Keratinocyte (primary cell): ENCODE measurements at places on chromosomes 2 and 18.

DNA sequence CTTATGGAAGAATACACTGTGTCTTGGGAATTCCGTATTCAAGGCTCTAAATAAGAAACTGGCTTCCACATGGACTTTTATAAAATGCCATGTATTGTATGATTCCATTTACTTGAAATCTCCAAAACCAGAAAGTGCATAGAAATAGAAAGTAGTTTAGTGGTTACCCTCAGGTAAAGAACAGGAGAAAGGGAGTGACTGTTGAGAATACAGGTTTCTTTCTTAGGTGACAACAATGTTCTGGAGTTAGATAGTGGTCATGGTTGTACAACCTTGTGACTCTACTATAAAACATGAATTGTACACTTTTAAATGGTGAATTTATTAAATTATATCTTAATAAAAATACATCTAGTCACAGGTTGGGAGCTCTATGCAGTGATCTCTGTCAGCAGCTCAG is 481.8 kb downstream of the SPAG16 start:
- no peaks in the 10 kb centered on the region for H3K4me1 ChIP-seq
- no peak overlapping the region for H3K4me3 ChIP-seq
- H3K27ac ChIP-seq, result no peak overlapping the region
- no peaks in the 10 kb centered on the region for H3K27me3 ChIP-seq
- H3K36me3 ChIP-seq, result no peaks in the 10 kb centered on the region
- no peak for DNase-seq

- no peak overlapping the region for H3K4me3 ChIP-seq
- H3K27ac ChIP-seq, result no peak overlapping the region
- H3K4me1 ChIP-seq, result no peaks in the 10 kb centered on the region
Measured at GRCh38 chr2:118983133-118983532, 41.1 kb downstream of the MARCO start.

DNA sequence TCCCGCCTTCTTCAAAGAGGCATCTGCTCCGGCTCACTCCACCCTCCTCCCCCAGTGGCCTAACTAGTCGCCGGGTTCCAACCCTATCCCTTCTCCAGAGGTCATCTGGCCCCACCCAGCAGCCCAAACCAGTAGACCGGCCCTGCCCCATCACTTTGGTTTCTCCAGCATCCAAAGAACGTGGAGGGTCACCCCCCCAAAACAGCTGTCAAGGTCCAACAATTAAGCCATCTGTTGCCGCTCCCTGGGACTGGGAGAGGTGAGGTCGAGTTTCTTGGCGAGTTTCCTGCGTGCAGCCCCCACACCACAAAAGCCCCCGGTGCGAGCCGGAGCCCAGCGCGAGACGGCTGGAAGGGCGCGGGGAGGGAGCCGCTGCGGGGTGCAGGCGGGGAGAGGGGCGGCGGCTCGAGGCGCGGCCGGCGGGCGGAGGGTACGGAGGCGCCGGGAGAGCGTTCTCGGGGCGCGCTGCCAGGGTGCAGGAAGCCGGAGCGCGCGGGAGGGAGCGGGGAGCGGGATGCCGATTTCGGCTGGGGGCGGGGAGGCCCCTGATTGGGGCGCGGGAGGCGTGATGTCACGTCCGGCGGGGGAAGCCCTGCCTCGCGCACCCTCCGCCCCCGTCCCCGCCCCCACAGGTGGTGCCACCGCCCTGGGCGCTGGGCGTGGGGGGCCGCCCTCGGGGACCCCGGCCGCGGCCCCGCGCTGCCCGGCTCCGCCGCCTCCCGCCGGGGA is 571 bp upstream of the GPC1 start:
- H3K4me3 ChIP-seq, result peak overlapping the region; percentile 83
- peaks cover 34% of the 10 kb centered on the region for H3K4me1 ChIP-seq
- DNase-seq, result no peak
- no peaks in the 10 kb centered on the region for H3K27me3 ChIP-seq
- peak overlapping the region; percentile 95 for H3K27ac ChIP-seq

- no peaks in the 10 kb centered on the region for H3K36me3 ChIP-seq
- H3K4me1 ChIP-seq, result no peaks in the 10 kb centered on the region
- no peak for DNase-seq
- no peak overlapping the region for H3K27ac ChIP-seq
- no peak overlapping the region for H3K4me3 ChIP-seq
Measured at GRCh38 chr2:179193759-179194394, 70.8 kb downstream of the SESTD1 start.

DNA sequence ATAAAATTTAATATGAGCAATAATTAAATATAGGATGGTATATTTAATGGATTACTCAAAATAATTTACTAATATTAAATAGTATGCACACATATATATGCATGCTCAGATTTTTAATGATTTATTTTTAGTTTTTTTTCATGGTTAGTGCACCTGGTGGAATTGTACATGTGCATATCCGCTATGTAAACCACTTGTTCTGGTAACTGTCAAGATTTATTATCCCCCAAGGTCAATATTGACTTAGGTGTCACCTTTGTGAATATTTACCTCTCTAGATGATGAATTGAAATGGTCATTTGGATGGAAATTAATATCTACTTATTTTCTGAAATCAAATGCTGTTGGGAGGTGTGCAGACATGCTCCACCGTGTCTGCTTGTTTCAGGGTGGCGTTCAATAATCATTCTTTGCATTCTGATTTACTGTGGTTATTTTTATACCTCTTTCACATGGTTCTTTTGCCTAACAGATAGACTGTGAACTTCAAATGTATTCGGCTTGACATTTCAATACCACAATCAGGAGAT is 14.7 kb downstream of the CNTNAP5 start:
- H3K27ac ChIP-seq, result no peak overlapping the region
- no peaks in the 10 kb centered on the region for H3K36me3 ChIP-seq
- H3K4me1 ChIP-seq, result no peaks in the 10 kb centered on the region
- no peak for DNase-seq
- H3K4me3 ChIP-seq, result no peak overlapping the region

GRCh38 chr2:170087413-170087793 is 90.5 kb upstream of the MYO3B start:
- H3K27ac ChIP-seq, result no peak overlapping the region
- DNase-seq, result no peak
- H3K4me1 ChIP-seq, result no peaks in the 10 kb centered on the region
- H3K27me3 ChIP-seq, result no peaks in the 10 kb centered on the region
- H3K4me3 ChIP-seq, result no peak overlapping the region

DNA sequence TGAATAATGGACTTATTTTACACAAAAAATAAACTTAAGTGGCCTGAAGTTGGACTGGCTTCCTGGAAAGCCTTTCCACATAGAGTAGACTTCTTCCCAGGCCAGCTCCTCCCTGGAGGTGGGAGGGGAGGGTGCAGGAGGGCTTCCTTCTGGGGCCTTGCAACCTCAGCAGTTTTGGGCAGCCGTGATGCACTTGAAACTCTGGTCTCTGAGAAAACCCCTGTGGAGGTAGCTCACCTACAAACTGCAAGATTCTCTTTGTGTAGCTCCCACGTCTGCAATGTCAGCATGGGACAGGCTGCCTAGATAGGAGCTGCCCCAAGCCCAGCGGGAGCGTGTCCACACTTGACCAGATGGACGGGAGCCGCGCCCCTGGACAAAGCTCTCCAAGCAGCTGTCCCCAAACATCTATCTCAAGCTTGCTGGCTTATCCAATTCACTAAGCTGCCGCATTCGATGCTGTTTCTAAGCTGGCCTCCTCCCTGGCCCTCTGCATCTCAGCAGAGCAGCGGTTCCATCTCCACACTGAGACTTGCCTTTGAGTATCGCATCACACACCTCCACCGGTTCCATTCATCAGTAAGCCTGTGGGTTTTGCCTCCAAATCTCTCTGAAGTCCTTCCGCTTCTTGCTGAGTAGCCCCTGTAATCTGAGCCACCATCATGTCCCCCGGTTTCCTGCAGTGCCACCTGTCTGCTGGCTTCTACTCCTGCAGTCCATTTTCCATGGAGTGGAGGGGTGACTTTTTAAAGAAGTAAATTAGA is 1.6 kb upstream of the LPIN1 start:
- peaks cover 58% of the 10 kb centered on the region for H3K4me1 ChIP-seq
- no peak for DNase-seq
- peak overlapping the region; percentile 83 for H3K27ac ChIP-seq
- H3K4me3 ChIP-seq, result peak overlapping the region; percentile 58
- H3K27me3 ChIP-seq, result no peaks in the 10 kb centered on the region
- H3K36me3 ChIP-seq, result no peaks in the 10 kb centered on the region

GRCh38 chr2:197280015-197280702 is 30.4 kb downstream of the ANKRD44 start:
- no peak overlapping the region for H3K4me3 ChIP-seq
- H3K4me1 ChIP-seq, result no peaks in the 10 kb centered on the region
- no peaks in the 10 kb centered on the region for H3K36me3 ChIP-seq
- DNase-seq, result no peak
- no peak overlapping the region for H3K27ac ChIP-seq

- peaks cover 41% of the 10 kb centered on the region for H3K27me3 ChIP-seq
- no peak overlapping the region for H3K4me3 ChIP-seq
- H3K4me1 ChIP-seq, result peaks cover 9% of the 10 kb centered on the region
Measured at GRCh38 chr18:13614641-13615288, 111.6 kb downstream of the FAM210A start.

GRCh38 chr2:101718993-101719571 is 21.6 kb downstream of the MAP4K4 start:
- no peak for DNase-seq
- H3K27ac ChIP-seq, result no peak overlapping the region
- H3K4me3 ChIP-seq, result no peak overlapping the region
- H3K36me3 ChIP-seq, result peaks cover 10% of the 10 kb centered on the region
- peaks cover 15% of the 10 kb centered on the region for H3K4me1 ChIP-seq

- peaks cover 16% of the 10 kb centered on the region for H3K4me1 ChIP-seq
- H3K27me3 ChIP-seq, result no peaks in the 10 kb centered on the region
- DNase-seq, result no peak
- H3K27ac ChIP-seq, result no peak overlapping the region
- H3K36me3 ChIP-seq, result no peaks in the 10 kb centered on the region
- H3K4me3 ChIP-seq, result no peak overlapping the region
Measured at GRCh38 chr2:67389788-67390187, 7.3 kb upstream of the ETAA1 start.

- no peak overlapping the region for H3K27ac ChIP-seq
- no peaks in the 10 kb centered on the region for H3K4me1 ChIP-seq
- H3K4me3 ChIP-seq, result no peak overlapping the region
- no peaks in the 10 kb centered on the region for H3K36me3 ChIP-seq
Measured at GRCh38 chr2:54366487-54367280, 89.4 kb upstream of the SPTBN1 start.

GRCh38 chr2:16661936-16662839 is 3.4 kb downstream of the CYRIA start:
- no peak overlapping the region for H3K4me3 ChIP-seq
- peak; percentile 5 for DNase-seq
- H3K27ac ChIP-seq, result no peak overlapping the region
- H3K4me1 ChIP-seq, result peaks cover 8% of the 10 kb centered on the region

DNA sequence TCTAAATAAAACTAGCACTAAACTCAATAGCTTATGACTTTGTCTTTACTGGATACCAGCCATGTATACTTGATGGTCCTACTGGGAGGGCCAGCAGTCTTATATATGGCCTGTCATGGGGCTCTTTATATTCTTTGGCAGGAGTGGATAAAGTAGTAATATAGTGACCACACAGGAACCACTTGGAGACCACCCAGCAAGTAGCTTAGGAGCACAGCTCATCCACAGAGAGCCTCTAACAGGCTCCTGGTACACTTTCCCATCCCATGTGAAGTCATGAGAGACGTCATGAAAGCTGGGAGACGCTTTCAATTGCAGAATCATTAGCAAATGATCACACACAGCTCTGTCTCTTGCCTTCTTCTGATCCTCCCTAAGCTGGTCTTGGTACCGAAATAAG is 360.9 kb upstream of the ACVR2A start:
- peaks cover 4% of the 10 kb centered on the region for H3K27me3 ChIP-seq
- H3K36me3 ChIP-seq, result no peaks in the 10 kb centered on the region
- no peak for DNase-seq
- H3K4me3 ChIP-seq, result no peak overlapping the region
- no peak overlapping the region for H3K27ac ChIP-seq
